HCT116 (cell line): ENCODE measurements at places on chromosomes 11 and 22. TPM values are rescaled to one million over a fixed set of nuclear protein-coding genes. Genes with fewer than 3 reads are reported as not detected.

Gene TSPAN32
- not detected for total RNA-seq

- H3K27ac ChIP-seq: no peak overlapping the region
- H3K36me3 ChIP-seq: no peaks in the 10 kb centered on the region
- no peak for DNase-seq
- no peaks in the 10 kb centered on the region for H3K4me1 ChIP-seq
- no peaks in the 10 kb centered on the region for H3K27me3 ChIP-seq
These were observed 18.0 kb downstream of the MN1 start for GRCh38 chr22:27783436-27784119.

GRCh38 chr11:20357150-20357549 lies 6.4 kb upstream of the HTATIP2 start:
- H3K36me3 ChIP-seq: no peaks in the 10 kb centered on the region
- H3K27ac ChIP-seq: no peak overlapping the region
- H3K27me3 ChIP-seq: no peaks in the 10 kb centered on the region
- no peak overlapping the region for H3K4me3 ChIP-seq

Gene ANKK1
- 0.22 TPM for total RNA-seq

GRCh38 chr11:86230921-86231434 lies 13.6 kb upstream of the EED start:
- no peak for DNase-seq
- no peaks in the 10 kb centered on the region for H3K36me3 ChIP-seq
- H3K4me1 ChIP-seq: peaks cover 5% of the 10 kb centered on the region
- no peak overlapping the region for H3K4me3 ChIP-seq
- H3K27ac ChIP-seq: no peak overlapping the region

GRCh38 chr11:127052404-127052803 lies 51.8 kb upstream of the KIRREL3 start:
- H3K4me1 ChIP-seq: no peaks in the 10 kb centered on the region
- H3K27ac ChIP-seq: no peak overlapping the region
- no peaks in the 10 kb centered on the region for H3K27me3 ChIP-seq
- no peaks in the 10 kb centered on the region for H3K36me3 ChIP-seq
- H3K4me3 ChIP-seq: no peak overlapping the region
- DNase-seq: no peak

- peaks cover 12% of the 10 kb centered on the region for H3K36me3 ChIP-seq
- H3K4me3 ChIP-seq: no peak overlapping the region
- no peaks in the 10 kb centered on the region for H3K27me3 ChIP-seq
- no peak for DNase-seq
- no peak overlapping the region for H3K27ac ChIP-seq
- H3K4me1 ChIP-seq: no peaks in the 10 kb centered on the region
These were observed 17.4 kb downstream of the CEP164 start for GRCh38 chr11:117345039-117345438.

Gene KRTAP5-8
- total RNA-seq: not detected

Gene FAM227A
- total RNA-seq: 3.9 TPM

Gene PKNOX2
- total RNA-seq: 0.20 TPM

DNA sequence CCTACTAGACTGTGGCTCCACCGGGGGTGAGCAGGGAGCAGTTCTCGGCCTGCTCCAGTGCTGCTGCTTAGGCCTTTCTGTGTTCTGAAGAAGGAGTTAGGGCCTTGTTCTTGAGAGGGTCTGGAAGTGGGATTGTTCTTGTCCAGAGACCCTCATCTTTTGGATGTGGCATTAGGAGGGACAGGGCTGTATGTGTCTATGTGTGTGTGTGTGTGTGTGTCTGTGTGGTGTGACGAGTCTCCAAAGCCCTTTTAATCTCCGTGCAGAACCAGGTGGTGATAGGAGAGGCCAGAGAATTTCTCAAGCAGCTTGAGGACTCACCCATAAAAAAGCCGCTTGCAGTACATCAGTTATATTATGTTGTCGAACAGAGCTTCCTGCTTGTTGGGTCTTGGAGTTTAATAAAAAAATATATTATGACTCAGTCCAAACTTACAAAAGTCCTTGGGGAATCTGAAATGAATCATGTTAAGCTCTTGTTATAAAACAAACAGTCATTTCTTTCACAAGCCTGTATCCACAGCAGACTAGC lies 196.5 kb downstream of the TENM4 start:
- H3K27ac ChIP-seq: no peak overlapping the region
- H3K27me3 ChIP-seq: 0 out of 2 replicates have a peak, but pooled peaks cover 5% of the 10 kb centered on the region
- H3K4me3 ChIP-seq: no peak overlapping the region
- no peaks in the 10 kb centered on the region for H3K36me3 ChIP-seq

GRCh38 chr22:34278121-34278520 lies 357.8 kb upstream of the LARGE1 start:
- no peaks in the 10 kb centered on the region for H3K36me3 ChIP-seq
- H3K27ac ChIP-seq: no peak overlapping the region
- DNase-seq: no peak
- no peak overlapping the region for H3K4me3 ChIP-seq
- no peaks in the 10 kb centered on the region for H3K27me3 ChIP-seq
- no peaks in the 10 kb centered on the region for H3K4me1 ChIP-seq

GRCh38 chr11:78355309-78355705 lies 62.3 kb downstream of the GAB2 start:
- no peaks in the 10 kb centered on the region for H3K4me1 ChIP-seq
- no peaks in the 10 kb centered on the region for H3K36me3 ChIP-seq
- DNase-seq: no peak
- no peak overlapping the region for H3K4me3 ChIP-seq
- no peak overlapping the region for H3K27ac ChIP-seq
- no peaks in the 10 kb centered on the region for H3K27me3 ChIP-seq

GRCh38 chr22:19942157-19943081 lies 801 bp upstream of the TXNRD2 start:
- no peaks in the 10 kb centered on the region for H3K27me3 ChIP-seq
- H3K27ac ChIP-seq: peak overlapping the region; percentile 96
- peaks cover 29% of the 10 kb centered on the region for H3K4me1 ChIP-seq
- no peak for DNase-seq

- no peak overlapping the region for H3K27ac ChIP-seq
- no peaks in the 10 kb centered on the region for H3K4me1 ChIP-seq
- H3K36me3 ChIP-seq: no peaks in the 10 kb centered on the region
- H3K27me3 ChIP-seq: no peaks in the 10 kb centered on the region
These were observed 219.7 kb downstream of the BARX2 start for GRCh38 chr11:129595038-129595962.

DNA sequence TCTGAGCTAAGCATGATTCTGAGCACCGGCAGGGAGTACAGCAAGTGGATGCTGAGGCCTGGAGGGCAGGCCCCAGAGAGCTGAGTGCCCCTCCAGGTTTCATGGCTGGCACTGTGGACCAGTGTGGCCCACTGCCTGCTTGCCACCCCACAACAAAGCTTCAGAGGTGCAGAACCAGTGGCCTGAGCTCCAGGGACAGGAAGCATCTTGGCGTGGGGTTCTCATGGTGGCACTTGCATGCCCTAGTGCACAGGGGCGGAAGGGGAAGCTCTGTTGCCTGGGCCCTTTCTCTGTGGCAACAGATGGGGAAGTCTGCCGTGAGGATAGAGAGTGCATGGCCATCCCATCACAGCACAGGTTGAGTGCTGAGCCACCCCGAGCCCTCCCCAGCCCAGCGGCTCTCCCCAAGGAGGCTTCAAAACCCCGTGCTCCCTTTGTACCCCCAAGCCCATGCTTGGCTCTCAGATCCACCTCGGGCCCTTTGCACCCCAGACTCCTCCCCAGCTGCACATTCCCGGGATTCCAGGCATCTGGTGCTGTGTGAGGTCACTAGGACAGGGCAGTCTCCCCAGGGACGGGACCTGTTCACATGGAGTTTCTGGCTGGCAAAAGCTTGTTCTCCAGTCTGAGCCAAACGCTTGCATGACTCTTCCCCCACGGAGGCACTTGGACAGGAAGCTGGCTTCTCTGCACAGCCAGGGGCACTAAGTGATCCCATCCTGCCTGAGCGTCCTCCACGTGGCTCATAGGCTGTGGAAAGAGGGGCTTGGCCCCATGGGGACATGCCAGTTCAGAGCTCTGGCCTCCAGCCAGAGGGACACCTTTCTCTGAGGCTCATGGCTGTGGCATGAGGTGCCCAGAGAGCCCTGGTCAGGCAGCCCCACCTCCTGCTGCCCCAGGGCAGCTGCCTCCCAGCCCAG lies 4.2 kb downstream of the SLC25A1 start:
- H3K4me1 ChIP-seq: peaks cover 11% of the 10 kb centered on the region
- no peaks in the 10 kb centered on the region for H3K27me3 ChIP-seq
- no peaks in the 10 kb centered on the region for H3K36me3 ChIP-seq
- no peak overlapping the region for H3K4me3 ChIP-seq
- no peak for DNase-seq

Gene PHLDA2
- total RNA-seq: 309 TPM

DNA sequence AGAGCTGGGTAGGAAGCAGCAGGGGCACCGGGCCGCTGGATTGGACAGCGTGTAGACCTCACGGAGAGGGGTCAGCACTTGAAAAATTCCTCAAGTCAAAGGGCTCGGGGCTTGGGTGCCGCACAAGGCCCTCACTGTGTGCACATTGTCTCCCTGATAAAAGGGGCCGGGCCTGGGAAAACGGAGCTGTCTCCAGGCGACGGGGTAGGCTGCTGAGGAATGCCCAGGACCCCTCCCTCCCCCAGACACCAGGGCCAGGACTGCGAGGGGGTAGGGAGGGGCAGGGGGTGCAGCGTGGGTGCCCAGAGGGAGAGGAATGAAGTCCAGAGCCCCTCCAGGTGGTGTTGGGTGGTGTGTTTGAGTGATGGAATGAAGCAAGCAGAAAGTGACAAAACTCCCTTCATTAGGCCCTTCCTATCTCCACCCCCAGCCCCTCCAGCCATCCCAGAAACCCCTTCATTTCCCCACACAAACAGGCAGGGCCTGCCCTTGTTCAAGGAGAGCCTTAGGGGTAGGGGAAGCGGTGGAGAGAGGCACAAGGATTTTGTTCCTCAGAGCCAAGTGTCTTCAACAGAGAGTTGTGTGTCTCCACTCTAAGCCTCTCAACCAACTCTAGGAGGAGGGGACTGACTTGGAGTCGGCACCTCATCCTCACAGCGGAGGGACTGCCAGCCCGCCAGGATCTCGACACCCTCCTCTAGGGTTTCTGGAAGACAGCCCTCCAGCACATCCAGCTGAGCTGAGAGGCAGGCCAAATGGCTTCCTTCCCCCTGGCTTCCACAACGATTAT lies 63.9 kb downstream of the SYN3 start:
- H3K27me3 ChIP-seq: no peaks in the 10 kb centered on the region; the same call in 1 of the 2 replicates
- H3K27ac ChIP-seq: no peak overlapping the region
- no peak overlapping the region for H3K4me3 ChIP-seq
- no peaks in the 10 kb centered on the region for H3K36me3 ChIP-seq
- H3K4me1 ChIP-seq: peaks cover 4% of the 10 kb centered on the region; the same call in 1 of the 2 replicates

DNA sequence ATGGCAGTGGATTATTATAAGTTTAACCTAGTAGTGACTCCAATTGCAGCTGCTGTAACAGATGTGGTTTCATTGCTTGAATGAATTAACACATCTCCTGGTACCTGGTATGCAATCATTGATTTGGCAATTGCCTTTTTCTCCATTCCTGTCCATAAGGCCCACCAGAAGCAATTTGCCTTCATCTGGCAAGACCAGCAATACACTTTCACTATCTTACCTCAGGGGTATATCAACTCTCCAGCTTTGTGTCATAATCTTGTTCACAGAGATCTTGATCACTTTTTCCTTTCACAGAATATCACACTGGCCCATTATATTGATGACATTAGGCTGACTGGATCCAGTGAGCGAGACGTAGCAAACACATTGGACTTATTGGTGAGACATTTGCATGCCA lies 128.7 kb upstream of the ZC3H12C start:
- H3K4me1 ChIP-seq: no peaks in the 10 kb centered on the region
- no peak for DNase-seq
- no peak overlapping the region for H3K27ac ChIP-seq
- H3K36me3 ChIP-seq: no peaks in the 10 kb centered on the region

Gene DNAJB7
- not detected for total RNA-seq

DNA sequence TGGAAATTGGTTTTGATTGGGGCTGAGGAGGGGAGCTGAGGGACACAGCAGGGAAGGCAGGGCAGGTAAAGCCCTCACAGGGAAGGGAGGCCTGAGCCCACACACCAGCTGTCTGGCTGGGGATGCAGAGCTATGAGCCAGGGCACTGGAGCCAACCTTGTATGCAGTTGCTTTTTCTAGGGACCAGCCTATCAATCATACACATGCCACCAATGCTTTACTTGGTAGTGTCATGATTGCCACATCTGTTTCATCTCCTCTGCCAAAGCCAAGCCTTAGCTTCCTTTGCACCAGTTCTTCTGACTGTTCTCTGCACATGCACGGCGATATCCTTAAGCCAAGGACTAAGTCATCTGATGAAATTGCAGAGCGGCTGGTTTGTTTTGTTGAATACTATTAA lies 207.1 kb upstream of the PLET1 start:
- no peak overlapping the region for H3K27ac ChIP-seq
- DNase-seq: no peak
- peaks cover 30% of the 10 kb centered on the region for H3K27me3 ChIP-seq
- no peak overlapping the region for H3K4me3 ChIP-seq

GRCh38 chr11:5665051-5665570 lies 19.8 kb downstream of the TRIM5 start:
- H3K27me3 ChIP-seq: no peaks in the 10 kb centered on the region
- H3K27ac ChIP-seq: no peak overlapping the region
- H3K4me1 ChIP-seq: peaks cover 13% of the 10 kb centered on the region
- no peak for DNase-seq
- H3K36me3 ChIP-seq: peaks cover 3% of the 10 kb centered on the region; the same call in 1 of the 2 replicates
- no peak overlapping the region for H3K4me3 ChIP-seq

GRCh38 chr11:122103726-122104125 lies 12.3 kb downstream of the BLID start:
- H3K27me3 ChIP-seq: no peaks in the 10 kb centered on the region
- H3K4me3 ChIP-seq: no peak overlapping the region
- H3K36me3 ChIP-seq: peaks cover 3% of the 10 kb centered on the region; the same call in 1 of the 2 replicates
- H3K4me1 ChIP-seq: peaks cover 76% of the 10 kb centered on the region
- DNase-seq: no peak

DNA sequence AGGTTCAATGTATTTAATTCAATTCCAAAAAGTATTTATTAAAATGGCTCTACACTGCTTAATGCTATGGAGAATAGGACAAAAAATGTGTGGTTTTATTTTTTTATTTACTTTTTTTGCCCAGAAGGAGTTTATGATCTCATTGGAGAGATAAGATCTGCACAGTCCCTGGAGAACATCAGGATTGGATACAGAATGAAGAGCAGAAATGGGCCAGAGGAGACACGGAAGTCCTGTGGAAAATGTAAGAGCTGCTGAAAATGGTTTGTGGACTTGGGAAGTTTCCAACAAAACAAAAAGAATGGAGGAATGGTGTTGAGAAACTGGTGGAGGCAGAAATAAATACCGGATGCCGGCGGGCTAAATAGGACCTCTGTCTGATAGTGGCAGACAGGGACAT lies 554.6 kb downstream of the OPCML start:
- no peak overlapping the region for H3K27ac ChIP-seq
- no peak for DNase-seq
- H3K4me1 ChIP-seq: no peaks in the 10 kb centered on the region
- H3K4me3 ChIP-seq: no peak overlapping the region
- no peaks in the 10 kb centered on the region for H3K27me3 ChIP-seq

- peaks cover 5% of the 10 kb centered on the region; the same call in 1 of the 2 replicates for H3K36me3 ChIP-seq
- H3K27me3 ChIP-seq: no peaks in the 10 kb centered on the region
- DNase-seq: no peak
- no peak overlapping the region for H3K27ac ChIP-seq
- no peaks in the 10 kb centered on the region; the same call in 1 of the 2 replicates for H3K4me1 ChIP-seq
These were observed 72.2 kb downstream of the LRP5 start for GRCh38 chr11:68384530-68385081.

GRCh38 chr22:46233231-46233630 lies 16.9 kb downstream of the CDPF1 start:
- no peak for DNase-seq
- H3K4me3 ChIP-seq: no peak overlapping the region
- H3K4me1 ChIP-seq: no peaks in the 10 kb centered on the region
- no peak overlapping the region for H3K27ac ChIP-seq
- H3K36me3 ChIP-seq: no peaks in the 10 kb centered on the region
- H3K27me3 ChIP-seq: no peaks in the 10 kb centered on the region

Gene SCGB1D1
- not detected for total RNA-seq

GRCh38 chr11:95307286-95307685 lies 76.3 kb upstream of the SESN3 start:
- no peak for DNase-seq
- 0 out of 2 replicates have a peak, but pooled peaks cover 6% of the 10 kb centered on the region for H3K27me3 ChIP-seq
- H3K36me3 ChIP-seq: no peaks in the 10 kb centered on the region
- no peak overlapping the region for H3K27ac ChIP-seq

Gene KRTAP5-2
- total RNA-seq: not detected

Gene HPS5
- total RNA-seq: 19.6 TPM
